ENCODE measurements at places on chromosomes 1 and 21. TPM values are rescaled to one million over a fixed set of nuclear protein-coding genes. Genes with fewer than 3 reads are reported as not detected.

- no peak for DNase-seq
- no peaks in the 10 kb centered on the region for H3K27me3 ChIP-seq
- no peak overlapping the region for H3K4me3 ChIP-seq
- H3K36me3 ChIP-seq: no peaks in the 10 kb centered on the region
- peaks cover 8% of the 10 kb centered on the region for H3K4me1 ChIP-seq
These were observed 3.6 kb downstream of the NOC2L start for GRCh38 chr1:955474-955873.

DNA sequence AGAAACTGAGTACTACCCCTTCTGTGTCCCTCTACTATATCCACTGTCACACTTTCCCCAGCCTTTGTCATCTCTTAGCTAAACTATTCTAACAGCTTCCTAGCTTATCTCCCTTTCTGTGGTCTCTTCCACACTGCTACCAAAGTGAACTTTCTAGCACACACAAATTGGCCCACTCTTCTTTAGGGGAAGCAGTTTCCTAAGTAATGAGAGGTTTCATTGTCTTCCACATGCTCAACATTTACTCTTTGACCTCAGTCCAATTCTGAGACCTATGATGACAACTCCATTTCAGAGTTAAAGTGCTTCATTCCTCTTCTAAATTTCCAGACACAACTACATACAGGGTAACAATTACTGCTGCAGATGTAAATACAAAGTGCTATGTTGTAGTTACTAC is 32.9 kb downstream of the SCYL3 start:
- no peaks in the 10 kb centered on the region for H3K4me1 ChIP-seq
- H3K4me3 ChIP-seq: no peak overlapping the region
- DNase-seq: no peak
- no peaks in the 10 kb centered on the region for H3K36me3 ChIP-seq
- no peak overlapping the region for H3K27ac ChIP-seq

- no peaks in the 10 kb centered on the region for H3K36me3 ChIP-seq
- no peaks in the 10 kb centered on the region for H3K27me3 ChIP-seq
- no peaks in the 10 kb centered on the region for H3K4me1 ChIP-seq
- DNase-seq: no peak
- H3K27ac ChIP-seq: no peak overlapping the region
These were observed 118.8 kb downstream of the DPYD start for GRCh38 chr1:97802011-97802410.

Gene C8A
- total RNA-seq: not detected

Gene TBX19
- total RNA-seq: 8.5 TPM

Gene PLA2G2F
- total RNA-seq: not detected

DNA sequence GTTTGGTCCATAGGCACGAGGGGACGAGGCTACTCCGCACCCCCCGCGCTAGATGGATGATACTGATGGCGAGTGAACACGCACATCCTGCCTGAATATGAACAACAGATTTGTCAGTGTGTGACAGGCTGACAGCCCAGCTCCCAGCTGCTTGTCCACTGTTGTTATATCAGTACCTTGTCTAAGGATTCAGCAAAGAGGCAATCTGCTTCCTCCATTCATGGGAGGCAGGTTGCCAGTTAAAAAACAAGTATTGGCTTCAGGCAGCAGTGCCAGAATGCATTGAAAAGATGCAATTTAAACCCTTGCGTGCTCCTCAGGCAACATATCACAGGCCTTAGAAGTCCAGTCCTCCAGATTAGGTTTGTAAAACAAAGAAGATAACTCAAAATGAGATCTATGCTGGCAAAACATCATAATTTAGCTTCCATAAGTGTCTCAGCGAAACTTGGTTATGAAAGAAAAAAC is 223.3 kb downstream of the GPATCH2 start:
- H3K27ac ChIP-seq: no peak overlapping the region
- no peaks in the 10 kb centered on the region for H3K4me1 ChIP-seq
- H3K4me3 ChIP-seq: no peak overlapping the region
- no peak for DNase-seq
- no peaks in the 10 kb centered on the region for H3K36me3 ChIP-seq
- H3K27me3 ChIP-seq: no peaks in the 10 kb centered on the region

- H3K36me3 ChIP-seq: no peaks in the 10 kb centered on the region
- DNase-seq: no peak
- no peaks in the 10 kb centered on the region for H3K27me3 ChIP-seq
- H3K27ac ChIP-seq: no peak overlapping the region
- no peak overlapping the region for H3K4me3 ChIP-seq
- H3K4me1 ChIP-seq: no peaks in the 10 kb centered on the region
These were observed 57.5 kb upstream of the RBM15 start for GRCh38 chr1:110281363-110282290.

Gene REN
- total RNA-seq: 6.8 TPM

GRCh38 chr1:113683384-113684152 is 75.7 kb downstream of the PHTF1 start:
- DNase-seq: no peak
- no peaks in the 10 kb centered on the region for H3K4me1 ChIP-seq
- no peak overlapping the region for H3K4me3 ChIP-seq
- H3K27me3 ChIP-seq: no peaks in the 10 kb centered on the region
- H3K27ac ChIP-seq: peak overlapping the region; percentile 69

DNA sequence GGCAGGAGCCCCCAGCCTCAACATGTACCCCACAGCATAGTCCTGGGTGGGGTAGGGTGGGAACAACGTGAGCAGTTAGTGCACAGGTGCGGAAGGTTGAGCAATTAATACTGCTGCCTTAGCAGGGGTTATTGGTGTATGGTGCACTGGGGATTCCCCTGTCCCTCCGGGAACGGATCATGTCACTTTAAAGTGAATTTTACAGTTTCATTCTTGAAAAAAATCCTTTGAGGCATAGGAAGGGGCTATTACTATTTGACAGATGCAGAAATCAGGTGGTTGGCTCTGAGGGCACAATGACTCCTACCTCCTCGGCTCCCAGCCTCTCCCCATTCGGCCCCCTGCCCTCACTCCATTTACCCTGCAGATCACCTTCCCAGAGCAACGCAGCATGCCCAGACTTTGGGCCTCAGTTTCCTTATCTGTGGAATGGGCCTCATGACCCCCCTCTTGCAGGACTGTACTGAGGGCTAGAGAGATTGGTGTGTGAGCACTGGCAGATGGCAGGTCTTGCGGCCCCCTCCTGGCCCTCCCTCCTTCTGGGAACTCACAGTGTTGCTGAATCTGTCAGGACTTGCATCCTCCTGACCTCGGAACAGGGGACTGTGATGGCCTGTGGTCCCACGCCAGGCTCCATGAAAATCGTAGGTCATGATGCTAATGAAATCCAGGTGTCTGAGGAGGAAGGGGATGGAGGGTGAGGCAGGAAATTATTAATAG is 5.1 kb upstream of the MYBPH start:
- DNase-seq: no peak
- H3K4me3 ChIP-seq: no peak overlapping the region
- H3K4me1 ChIP-seq: no peaks in the 10 kb centered on the region
- no peak overlapping the region for H3K27ac ChIP-seq
- no peaks in the 10 kb centered on the region for H3K27me3 ChIP-seq

GRCh38 chr1:227411066-227411465 is 92.8 kb upstream of the CDC42BPA start:
- no peak overlapping the region for H3K4me3 ChIP-seq
- no peaks in the 10 kb centered on the region for H3K27me3 ChIP-seq
- H3K4me1 ChIP-seq: no peaks in the 10 kb centered on the region

Gene FNDC10
- 0.48 TPM for total RNA-seq

DNA sequence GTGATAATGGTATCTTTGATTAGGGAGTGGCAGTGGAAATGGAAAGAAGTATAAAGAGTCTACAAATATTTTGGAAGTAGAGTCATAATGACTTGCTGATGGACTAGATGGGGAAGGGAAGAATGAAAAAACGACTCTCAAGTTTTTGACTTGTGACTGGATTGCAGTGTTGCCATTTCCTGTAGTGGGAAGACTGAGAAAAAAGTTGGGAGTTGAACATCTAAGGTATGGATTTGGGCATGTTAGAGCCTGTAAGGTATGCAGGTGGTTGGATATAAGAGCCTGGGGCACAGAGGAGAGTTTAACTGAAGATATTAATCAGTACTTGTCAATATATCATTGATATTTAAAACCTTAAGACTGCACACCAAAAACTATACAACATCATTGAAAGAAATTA is 19.4 kb downstream of the DNM3 start:
- no peak for DNase-seq
- no peaks in the 10 kb centered on the region for H3K36me3 ChIP-seq
- no peak overlapping the region for H3K27ac ChIP-seq
- no peaks in the 10 kb centered on the region for H3K27me3 ChIP-seq

Gene DNM3
- total RNA-seq: 49.2 TPM

- H3K4me1 ChIP-seq: no peaks in the 10 kb centered on the region
- DNase-seq: no peak
- H3K36me3 ChIP-seq: no peaks in the 10 kb centered on the region
- no peak overlapping the region for H3K4me3 ChIP-seq
These were observed 21.5 kb upstream of the SMYD2 start for GRCh38 chr1:214259353-214259977.

GRCh38 chr21:28473530-28474220 is 519.0 kb downstream of the LTN1 start:
- H3K4me3 ChIP-seq: no peak overlapping the region
- H3K27me3 ChIP-seq: no peaks in the 10 kb centered on the region
- peak overlapping the region; percentile 24 for H3K27ac ChIP-seq

Gene LRRC40
- total RNA-seq: 37.3 TPM

DNA sequence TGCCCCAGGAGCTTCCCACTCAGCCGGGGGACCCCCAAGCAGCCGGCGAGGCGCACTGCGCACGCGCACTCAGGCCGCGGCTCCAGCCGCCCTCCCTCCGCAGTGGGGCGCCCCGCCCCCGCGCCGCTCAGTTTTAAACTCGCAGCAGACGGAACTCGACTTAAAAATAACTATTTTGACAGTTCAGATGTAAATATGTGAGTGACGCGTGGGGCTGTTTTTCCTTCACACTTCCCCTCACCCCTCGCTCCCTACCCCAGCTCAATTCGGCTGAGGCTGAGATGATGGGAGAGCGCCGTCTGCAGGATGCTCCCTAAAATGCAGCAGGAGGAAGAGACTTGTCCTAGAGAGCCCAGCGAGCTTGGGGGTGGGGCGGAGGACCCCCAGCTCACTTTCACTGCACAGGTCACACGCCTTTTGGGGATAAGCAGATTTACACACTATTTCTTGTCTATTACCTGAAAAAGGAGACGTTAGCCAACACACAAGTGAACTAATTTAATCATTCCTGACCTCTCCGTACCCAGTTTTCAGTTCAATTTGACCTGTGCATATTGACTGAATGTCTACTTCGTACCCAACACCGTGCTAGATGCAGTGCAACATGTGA is 8.9 kb upstream of the LEMD1 start:
- no peak overlapping the region for H3K27ac ChIP-seq
- no peaks in the 10 kb centered on the region for H3K4me1 ChIP-seq
- DNase-seq: no peak
- H3K4me3 ChIP-seq: peak overlapping the region; percentile 4
- no peaks in the 10 kb centered on the region for H3K27me3 ChIP-seq

Gene AADACL4
- total RNA-seq: 0.46 TPM

- no peaks in the 10 kb centered on the region for H3K27me3 ChIP-seq
- H3K27ac ChIP-seq: no peak overlapping the region
- no peaks in the 10 kb centered on the region for H3K4me1 ChIP-seq
These were observed 27.7 kb upstream of the SPOCD1 start for GRCh38 chr1:31843506-31843905.

Gene ELAPOR1
- 4.6 TPM for total RNA-seq

DNA sequence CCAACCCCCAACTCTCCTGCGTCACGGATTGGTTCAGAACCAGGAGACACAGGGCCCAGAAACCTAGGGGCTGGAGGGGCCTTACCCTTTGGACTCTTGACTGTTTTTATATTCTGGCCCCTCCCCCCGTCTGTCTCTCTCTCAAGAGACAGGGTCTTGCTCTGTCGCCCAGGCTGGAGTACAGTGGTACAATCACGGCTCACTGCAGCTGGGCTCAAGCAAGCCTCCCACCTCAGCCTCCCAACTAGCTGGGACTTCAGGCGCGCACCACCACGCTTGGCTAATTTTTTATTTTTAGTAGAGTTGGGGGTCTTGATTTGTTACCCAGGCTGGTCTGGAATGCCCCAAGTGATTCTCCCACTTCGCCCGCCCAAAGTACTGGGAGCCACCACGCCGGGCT is 52.5 kb downstream of the PRKCZ start:
- H3K27ac ChIP-seq: no peak overlapping the region
- no peaks in the 10 kb centered on the region for H3K36me3 ChIP-seq
- no peaks in the 10 kb centered on the region for H3K27me3 ChIP-seq
- DNase-seq: no peak
- H3K4me1 ChIP-seq: no peaks in the 10 kb centered on the region

Gene IGSF21
- not detected for total RNA-seq

Gene FAM177B
- total RNA-seq: not detected

Gene TOE1
- total RNA-seq: 11.0 TPM

- H3K36me3 ChIP-seq: no peaks in the 10 kb centered on the region
- no peak for DNase-seq
- peak overlapping the region; percentile 79 for H3K27ac ChIP-seq
These were observed 559 bp upstream of the MTARC2 start for GRCh38 chr1:220747437-220748088.

DNA sequence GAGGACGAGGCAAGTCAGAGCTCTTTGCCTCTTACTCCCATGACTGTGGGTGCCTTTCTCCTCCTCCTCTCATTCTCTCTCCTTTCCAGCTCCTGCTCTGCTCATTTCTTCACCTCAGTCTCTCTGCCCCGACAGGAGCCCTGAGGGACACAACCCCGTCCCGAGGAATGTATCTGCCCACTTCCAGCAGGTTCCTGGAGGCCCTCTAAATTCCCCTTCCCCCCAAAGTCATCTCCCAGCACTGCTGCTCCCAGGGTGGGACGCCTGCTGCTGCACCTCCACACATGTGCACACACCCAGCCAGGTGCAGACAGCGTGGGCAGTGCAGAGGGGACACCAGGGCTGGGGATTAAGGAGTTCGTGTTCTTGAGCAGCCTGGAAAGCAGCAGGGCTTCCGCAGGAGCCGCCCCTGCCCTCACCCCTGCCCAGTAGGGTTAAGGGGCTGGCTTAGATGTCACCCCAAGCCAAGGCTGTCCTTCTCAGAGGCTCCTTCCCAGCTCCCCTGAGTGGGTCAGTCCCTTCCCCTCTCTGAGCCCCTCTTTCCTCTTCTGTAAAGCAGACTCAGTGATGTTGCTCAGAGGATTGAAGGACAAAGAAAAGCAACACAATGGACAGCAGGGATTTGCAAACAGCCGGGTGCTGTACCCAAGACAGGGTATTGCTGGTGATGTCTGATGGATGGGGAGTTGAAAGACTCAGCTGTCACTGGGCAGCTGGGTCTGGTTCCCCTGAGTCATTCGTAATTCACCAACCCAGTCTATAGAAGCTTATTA is 346.0 kb downstream of the MATN1 start:
- no peaks in the 10 kb centered on the region for H3K27me3 ChIP-seq
- H3K36me3 ChIP-seq: no peaks in the 10 kb centered on the region
- DNase-seq: no peak
- no peak overlapping the region for H3K27ac ChIP-seq
- H3K4me3 ChIP-seq: no peak overlapping the region
- no peaks in the 10 kb centered on the region for H3K4me1 ChIP-seq

- DNase-seq: no peak
- H3K4me1 ChIP-seq: no peaks in the 10 kb centered on the region
- H3K27ac ChIP-seq: no peak overlapping the region
- H3K27me3 ChIP-seq: no peaks in the 10 kb centered on the region
- H3K36me3 ChIP-seq: no peaks in the 10 kb centered on the region
These were observed 400.9 kb downstream of the PRDM2 start for GRCh38 chr1:14100919-14101318.

Data from uterus (tissue), 4 donors.